ENCODE measurements at places on chromosomes 16 and 17.

GRCh38 chr17:41967141-41967920 is 736 bp downstream of the CNP start:
- no peak for DNase-seq

GRCh38 chr16:4301968-4302367 is 13.9 kb upstream of the GLIS2 start:
- no peak for DNase-seq

- DNase-seq, result no peak
Observed at GRCh38 chr16:873889-874288, 73.4 kb upstream of the GNG13 start.

DNA sequence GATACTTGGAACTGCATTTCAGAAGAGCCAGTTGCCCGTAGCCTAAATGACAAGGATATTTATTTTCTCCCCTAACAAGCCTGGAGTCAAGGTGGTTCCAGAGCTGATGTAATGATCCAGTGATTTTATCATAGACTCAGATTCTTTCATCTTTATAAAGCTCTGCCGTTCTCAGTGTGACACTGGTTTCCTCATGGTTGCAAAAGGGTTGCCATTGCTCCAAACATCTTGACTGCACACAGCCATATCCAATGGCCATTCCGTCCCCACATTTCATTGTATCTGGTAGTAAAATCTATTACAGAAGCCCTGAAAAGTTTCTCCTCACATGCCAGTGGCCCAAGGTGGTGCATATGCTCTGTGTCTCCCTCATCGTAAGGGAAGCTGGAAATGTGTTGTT is 63.1 kb upstream of the SDK2 start:
- DNase-seq, result no peak

GRCh38 chr17:56593646-56594319 is at the start of gene NOG:
NOG (plus strand) TSS chr17:56593699; CDS start chr17:56594224, 525 bp downstream.
- DNase-seq, result peak; percentile 66

- no peak for DNase-seq
Observed at GRCh38 chr16:46482895-46483294, 138.3 kb downstream of the SHCBP1 start.

DNA sequence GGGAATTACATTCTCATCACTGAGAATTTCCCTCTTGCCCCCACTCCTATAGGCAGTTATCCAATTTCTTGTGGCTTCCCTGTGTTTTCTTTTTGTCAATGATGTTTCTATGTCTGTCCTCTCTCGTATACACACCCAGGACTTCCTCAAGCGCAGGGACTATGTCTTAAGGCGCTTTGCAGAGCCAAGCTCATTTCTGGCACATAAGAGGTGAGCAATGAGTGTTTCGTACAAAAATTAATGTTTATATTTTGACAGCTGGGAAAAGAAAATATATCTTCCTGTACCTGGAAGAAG is 947 bp downstream of the DDX42 start:
- no peak for DNase-seq

GRCh38 chr16:23968176-23968575 is 132.4 kb downstream of the PRKCB start:
- no peak for DNase-seq

DNA sequence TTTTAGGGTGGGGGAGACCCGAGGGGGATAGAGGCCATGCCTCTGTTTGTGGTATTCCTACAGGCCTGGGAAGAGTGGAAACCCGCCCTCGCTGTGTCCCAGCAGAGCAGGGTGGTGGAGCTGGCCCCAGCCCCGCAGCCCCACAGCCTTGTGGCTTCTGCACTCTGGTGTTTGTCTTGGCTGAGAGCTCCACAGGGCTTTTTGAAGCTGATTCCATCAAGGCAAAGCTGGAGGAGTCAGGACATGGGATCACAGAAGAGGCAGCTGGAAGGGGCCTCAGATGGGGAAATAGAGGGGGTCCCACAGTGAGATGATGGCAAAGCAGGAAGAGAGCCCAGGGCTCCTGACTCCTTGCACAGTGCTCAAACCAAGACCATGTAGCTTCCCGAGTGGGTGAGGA is 5.0 kb upstream of the WFIKKN2 start:
- no peak for DNase-seq

- DNase-seq, result no peak
Observed at GRCh38 chr17:51855806-51856205, 302.7 kb downstream of the CA10 start.

Measured in NCI-H526 treated with DMSO at 0.1 percent for 48 hours (cell line).